ENCODE measurements at places on chromosomes 3 and 15.

GRCh38 chr3:173584093-173584837 lies 186.7 kb downstream of the NLGN1 start:
- no peak for DNase-seq

- DNase-seq: peak; percentile 41
Measured at GRCh38 chr3:120560304-120561250, 35.6 kb upstream of the NDUFB4 start.

GRCh38 chr15:86115145-86115801 lies 35.6 kb downstream of the AGBL1 start:
- no peak for DNase-seq

- no peak for DNase-seq
Measured at GRCh38 chr3:112931736-112932521, 43.0 kb downstream of the CD200R1 start.

DNA sequence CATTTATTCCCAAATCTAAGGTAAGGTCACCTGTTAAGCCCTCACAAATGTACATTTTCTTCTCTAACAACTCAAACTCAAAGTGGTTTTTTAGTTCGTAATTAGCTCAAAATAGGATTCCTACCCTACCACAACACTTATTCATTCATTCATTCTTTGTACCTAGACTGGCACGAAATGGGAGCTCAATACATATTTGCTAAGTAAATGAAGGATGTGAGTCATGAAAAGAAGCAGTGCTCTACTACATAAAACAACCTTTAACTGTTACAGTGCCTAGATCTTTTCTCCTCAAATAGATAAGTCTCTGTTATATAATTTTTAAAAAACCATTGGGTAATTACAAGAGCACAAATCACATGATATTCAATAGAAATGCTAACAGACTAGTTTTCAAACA lies 13.1 kb downstream of the RSL24D1 start:
- DNase-seq: no peak

DNA sequence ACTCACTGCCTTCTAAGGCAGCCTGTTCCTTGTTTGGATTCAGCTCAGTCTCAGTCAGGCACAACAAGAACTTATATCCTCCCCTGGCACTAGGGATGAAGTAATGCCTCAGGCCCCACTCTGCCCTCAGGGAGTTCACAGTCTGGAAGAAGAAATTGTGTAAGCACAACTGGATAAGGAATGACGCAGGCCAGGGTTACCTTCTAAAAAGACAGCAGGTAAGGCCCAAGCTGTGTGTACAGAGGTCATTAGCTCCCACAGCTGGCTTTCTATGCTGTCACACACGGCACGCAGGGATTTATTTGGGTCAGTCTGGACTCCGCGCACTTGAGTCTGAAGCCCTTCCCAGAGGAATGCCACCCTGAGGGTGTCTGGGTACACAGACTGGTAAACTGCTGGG lies 82.9 kb downstream of the IQSEC1 start:
- DNase-seq: no peak

GRCh38 chr3:149203758-149204157 lies 17.9 kb downstream of the CP start:
- no peak for DNase-seq

GRCh38 chr15:57485869-57486268 lies 105.8 kb upstream of the MYZAP start:
- peak; percentile 97 for DNase-seq

- no peak for DNase-seq
Measured at GRCh38 chr15:68114840-68115239, 60.7 kb downstream of the PIAS1 start.

DNA sequence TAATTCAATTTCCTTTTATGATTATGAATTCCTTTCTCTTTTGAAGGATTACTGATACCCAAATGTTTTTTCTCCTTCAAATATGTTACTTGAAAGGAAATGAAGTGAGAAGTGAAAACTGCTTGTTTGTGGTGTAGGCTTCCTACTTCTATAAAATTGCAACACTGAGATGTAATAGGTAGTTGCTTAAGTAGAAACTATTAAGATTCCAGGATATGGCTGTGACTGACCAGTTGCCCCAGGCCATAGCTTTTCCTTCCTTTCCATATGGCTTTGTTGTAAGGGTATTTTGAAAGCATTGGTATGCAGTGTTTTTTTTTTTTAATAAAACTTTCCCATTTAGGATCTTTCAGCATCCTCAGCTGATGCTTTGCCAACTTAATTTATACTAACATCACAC lies 28.5 kb downstream of the DNAJC13 start:
- DNase-seq: no peak

DNA sequence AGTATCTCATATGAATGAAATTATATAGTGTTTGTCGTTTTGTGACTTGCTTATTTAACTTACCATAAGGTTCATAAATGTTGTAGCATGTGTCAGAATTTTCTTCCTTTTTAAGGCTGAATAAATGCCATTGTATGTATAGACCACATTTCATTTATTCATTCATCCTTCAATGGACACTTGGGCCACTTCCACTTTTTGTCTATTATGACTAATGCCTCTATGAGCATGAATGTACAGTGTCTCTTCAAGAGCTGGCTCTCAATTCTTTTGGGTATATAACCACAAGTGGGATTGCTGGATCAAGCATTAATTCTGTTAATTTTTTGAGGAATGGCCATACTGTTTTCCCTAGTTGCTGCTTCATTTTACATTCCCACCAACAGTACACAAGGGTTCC lies 156.1 kb downstream of the VPS8 start:
- no peak for DNase-seq

GRCh38 chr3:27533718-27534573 lies 49.8 kb upstream of the SLC4A7 start:
- DNase-seq: peak; percentile 99

GRCh38 chr15:51580385-51580784 lies 42.2 kb downstream of the DMXL2 start:
- no peak for DNase-seq

GRCh38 chr3:13822871-13823585 lies 56.8 kb downstream of the WNT7A start:
- no peak for DNase-seq

GRCh38 chr3:42602961-42603360 lies 2.5 kb downstream of the NKTR start:
- DNase-seq: no peak

- no peak for DNase-seq
Measured at GRCh38 chr3:180282386-180282785, 245.6 kb upstream of the PEX5L start.

- no peak for DNase-seq
Measured at GRCh38 chr3:15726043-15726442, 71.7 kb downstream of the ANKRD28 start.

DNA sequence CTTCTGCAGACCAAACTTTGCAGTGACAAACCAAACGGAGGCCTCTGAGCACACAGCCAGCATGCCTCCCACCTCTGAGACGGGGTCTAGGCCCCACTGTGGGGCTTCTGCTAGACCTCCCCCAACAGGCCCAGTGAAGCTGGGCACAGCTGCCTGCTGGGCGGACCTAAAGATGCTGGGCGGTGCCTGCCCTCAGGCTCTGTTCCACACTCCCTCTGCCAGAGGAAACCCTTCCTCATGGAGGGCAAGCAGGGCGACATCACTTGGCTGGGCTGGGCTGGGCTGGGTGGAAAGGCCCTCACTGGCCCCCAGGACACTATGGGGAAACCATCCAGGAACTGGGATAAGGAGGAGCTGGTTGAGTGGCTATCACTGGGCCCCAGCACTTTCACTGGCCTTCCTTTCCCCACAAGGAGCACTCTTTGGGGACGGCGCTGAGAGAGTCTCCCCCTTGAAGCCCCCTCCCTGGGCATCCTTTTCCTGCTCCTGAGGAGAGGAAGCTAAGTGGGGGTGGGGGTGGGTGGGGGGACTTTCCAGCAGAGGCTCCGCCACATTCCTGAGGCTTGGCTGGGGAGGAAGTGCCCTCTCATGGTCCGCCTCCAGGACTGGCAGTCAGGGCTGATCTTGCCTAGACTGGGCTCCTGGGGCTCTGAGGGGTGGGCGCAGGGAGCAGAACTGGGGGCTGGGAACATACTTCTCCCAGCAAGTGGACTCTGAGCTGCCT lies 98.1 kb upstream of the HACD2 start:
- DNase-seq: no peak

DNA sequence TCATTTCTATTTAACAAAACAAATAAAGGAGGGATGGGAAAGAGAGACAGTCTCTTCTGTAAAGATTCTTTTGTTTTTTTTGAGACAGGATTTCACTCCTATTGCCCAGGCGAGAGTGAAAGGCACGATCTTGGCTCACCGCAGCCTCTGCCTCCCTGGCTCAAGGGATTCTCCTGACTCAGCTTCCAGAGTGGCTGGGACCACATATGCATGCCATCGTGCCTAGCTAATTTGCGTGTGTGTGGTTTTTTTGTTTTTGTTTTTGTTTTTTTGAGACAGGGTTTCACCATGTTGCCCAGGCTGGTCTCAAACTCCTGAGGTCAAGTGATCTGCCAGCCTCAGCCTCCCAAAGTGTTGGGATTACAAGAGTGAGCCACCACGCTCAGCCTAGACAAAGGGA lies 23.3 kb downstream of the STAG1 start:
- no peak for DNase-seq

- DNase-seq: no peak
Measured at GRCh38 chr15:86735247-86736040, 655.8 kb downstream of the AGBL1 start.

- no peak for DNase-seq
Measured at GRCh38 chr3:159166899-159167586, 365.2 kb downstream of the MFSD1 start.

DNA sequence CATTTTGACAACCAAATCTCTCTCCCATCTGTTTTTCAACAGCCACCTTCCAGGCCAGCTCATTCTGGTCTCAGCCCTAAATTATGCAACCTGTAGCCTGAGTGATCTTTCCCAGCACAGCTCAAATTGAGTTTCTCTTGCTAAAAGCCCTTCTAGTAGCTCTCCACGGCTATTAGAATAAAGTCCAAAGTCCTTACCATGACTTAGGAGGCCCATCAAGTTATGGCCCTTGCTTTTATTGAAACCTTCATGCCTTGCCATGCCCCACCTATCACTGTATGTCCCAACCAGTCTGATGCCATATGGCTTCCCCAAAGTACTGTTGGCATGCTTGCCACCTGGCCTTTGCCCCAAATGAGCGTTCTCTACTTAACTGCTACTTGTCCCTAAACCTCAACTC lies 303.5 kb upstream of the GADL1 start:
- DNase-seq: no peak

DNA sequence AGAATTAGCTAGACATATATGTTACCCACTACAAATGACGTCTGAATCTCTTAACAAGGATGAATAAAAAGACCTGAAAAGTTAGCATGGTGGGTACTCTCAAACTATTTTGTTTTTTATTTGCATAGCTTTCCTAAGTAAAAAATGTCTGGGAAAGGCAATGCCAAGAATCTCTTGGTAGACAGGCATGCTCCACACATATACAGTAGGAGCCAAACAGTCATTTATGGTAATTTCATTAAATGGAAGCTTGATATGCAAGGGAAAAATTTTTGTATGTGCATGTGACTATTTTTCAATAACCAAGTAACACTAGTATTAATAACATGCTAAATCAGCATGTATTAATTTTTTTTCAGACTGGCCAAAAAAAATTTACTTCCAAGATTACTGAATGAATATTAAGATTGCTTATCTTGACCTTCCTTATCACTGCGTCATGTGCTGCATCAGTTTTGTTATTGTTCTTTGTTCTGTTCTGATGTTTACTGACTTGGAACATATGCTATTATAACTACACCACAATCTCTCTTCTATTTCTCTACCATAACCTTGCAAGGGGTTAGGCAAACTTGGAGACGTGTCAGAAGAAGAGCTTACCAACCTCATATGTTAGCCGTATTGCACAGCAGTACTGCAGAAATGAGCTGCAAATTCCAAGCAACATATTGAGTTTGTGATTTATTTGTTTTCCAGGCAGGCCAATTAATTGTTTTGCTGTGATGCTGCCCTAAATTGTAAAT lies 255.3 kb downstream of the RBMS3 start:
- DNase-seq: no peak

GRCh38 chr3:182735672-182736071 lies 57.6 kb upstream of the ATP11B start:
- no peak for DNase-seq

DNA sequence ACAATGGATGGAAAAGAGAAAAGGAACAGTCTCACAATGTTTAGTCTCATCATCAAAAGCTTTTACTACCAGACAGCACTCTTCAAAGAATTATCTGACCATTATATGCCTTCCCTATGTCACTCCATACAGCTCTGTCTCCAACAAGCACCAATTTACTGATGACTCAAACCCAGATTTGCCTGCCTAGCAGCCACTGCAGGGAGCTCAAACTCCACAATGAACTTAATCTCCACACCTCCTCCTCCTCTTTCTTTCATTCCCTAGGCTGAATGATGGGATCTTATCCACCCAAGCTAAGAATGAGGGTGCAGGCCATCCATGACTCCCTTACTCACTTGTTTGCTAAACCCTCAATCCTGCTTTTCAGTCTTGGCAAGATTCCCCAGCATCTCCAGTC lies 45.5 kb downstream of the NBEAL2 start:
- DNase-seq: no peak

DNA sequence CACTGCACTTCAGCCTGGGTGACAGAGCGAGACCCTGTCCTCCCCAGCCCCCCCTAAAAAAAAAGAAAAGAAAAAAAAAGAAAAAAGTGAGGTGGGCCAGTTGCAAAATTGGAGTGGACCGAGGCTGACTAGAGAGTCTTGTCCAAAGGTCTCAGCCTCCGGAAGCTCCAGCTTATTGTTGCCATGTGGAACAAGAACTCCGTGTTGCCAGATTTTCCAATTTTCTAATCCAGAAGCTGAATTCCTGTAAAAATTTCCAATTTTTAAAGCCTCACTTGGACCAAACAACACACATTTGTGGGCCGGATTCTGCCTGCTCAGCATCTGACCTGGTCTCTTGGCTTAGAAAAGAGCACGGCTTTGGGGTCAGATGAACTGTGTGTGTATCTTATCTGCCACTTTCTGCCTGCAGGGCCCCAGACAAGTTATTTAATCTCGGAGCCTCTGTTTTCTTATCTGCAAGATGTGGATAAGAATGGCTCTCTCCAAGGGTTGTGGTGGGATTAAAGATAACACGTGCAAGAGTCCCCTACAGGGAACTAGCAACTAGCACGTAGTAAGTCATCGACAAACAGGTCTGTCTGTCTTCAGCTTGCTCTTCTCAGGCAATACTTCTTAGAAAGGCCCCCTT lies 73.7 kb upstream of the TLE3 start:
- no peak for DNase-seq

- DNase-seq: no peak
Measured at GRCh38 chr15:53982876-53983275, 4.6 kb downstream of the UNC13C start.

GRCh38 chr15:70507772-70508371 lies 255.5 kb downstream of the UACA start:
- DNase-seq: peak; percentile 69

DNA sequence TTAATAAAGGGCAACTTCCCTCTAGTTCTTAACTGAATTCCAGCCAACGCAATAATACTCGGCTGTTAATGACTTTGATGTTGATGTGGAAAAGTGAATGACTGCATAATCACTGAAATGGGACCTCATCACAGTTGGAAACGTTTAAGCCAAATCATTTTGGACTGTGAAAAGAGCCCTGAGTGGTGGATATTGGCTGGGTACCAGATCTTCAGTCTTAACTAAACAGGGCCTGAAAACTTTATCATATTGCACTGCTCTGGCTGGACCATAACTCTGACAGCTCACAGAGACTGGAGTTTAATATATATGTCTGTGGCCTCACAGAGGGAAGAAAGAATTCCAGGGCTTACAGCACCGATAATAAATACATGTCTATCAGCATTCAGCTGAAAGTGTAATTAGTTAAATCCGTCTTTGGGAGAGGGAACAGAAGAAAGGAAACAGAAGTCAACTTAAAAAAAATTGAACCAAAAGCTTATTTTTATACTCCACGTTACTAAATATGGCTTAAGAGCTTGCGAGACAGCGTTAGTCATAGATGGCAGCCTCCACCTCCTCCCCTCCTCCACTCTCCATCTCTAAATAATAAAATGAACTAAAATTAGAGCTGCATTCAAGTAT lies 222.3 kb upstream of the CDIN1 start:
- DNase-seq: peak; percentile 31
